Effector CD8-positive, alpha-beta T cell (primary cell): ENCODE measurements at places on chromosomes 1 and 21.

GRCh38 chr1:222529181-222529580, 18.7 kb downstream of the HHIPL2 start:
- DNase-seq, result no peak

- DNase-seq, result no peak
Observed at GRCh38 chr21:35609263-35609662, 451.1 kb downstream of the SETD4 start.

DNA sequence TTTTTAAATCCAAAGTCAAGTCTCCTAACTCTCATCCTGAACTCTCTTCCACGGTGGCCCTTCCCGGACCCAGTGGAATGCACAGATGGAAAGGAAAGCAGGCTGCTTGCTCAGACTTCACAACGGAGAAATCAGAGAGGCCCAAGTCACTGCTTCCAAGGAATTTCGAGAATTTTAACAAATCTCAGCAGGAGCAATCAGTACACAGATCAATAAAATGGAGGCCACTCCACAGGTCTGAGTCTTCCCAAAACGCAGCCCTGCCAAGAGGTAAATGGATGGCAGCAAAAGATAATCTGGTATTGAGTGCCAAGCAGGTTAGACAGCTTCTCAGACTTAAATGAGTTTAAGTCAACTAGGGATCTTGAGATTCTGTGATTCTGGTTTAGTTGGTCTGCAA, 81.1 kb upstream of the TIAM1 start:
- no peak for DNase-seq

- no peak for DNase-seq
Observed at GRCh38 chr21:33976082-33977016, 60.7 kb upstream of the ATP5PO start.

DNA sequence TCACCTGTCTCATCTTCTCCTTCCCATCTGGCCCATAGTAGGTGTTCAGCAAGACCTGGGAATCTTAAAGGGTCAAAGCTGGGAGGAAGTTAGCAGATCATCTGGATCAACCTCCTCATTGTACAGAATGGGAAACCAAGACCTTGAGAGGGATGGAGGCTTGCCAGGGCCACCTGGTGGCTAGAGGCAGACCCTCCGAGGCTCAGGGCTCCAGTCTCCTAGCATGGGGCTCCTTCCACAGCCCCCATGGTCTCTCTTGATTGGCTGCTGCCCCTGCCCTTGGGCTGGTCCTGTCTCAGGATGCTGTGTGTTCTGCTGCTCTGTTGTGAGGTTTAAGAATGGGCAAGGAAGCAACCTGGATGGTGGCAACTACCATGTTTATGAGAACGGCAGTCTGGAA, 68.7 kb upstream of the CNTN2 start:
- no peak for DNase-seq
